ENCODE measurements at places on chromosomes 7 and 10.

GRCh38 chr10:93938140-93938539, 44.4 kb downstream of the SLC35G1 start:
- DNase-seq = no peak

DNA sequence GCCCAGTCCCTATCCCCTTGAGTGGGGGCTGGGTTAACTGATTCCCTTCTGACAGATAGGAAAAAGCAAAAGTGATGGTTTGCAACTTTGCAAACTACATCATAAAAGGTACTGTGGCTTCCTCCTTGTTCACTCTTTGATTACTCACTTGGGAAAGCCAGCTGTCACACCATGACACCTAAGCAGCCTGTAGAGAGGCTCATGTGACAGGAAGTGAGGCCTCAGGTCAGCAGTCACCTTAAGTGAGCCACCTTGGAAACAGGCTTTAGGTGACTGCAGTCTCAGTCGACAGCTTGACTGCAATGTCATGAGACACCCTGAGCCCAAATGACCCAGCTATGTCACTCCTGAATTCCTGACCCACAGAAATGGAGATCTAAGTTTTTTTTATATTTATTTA, 4.3 kb upstream of the CHCHD2 start:
- no peak for DNase-seq

GRCh38 chr7:1030444-1031070, 13.8 kb upstream of the GPR146 start:
- no peak for DNase-seq

DNA sequence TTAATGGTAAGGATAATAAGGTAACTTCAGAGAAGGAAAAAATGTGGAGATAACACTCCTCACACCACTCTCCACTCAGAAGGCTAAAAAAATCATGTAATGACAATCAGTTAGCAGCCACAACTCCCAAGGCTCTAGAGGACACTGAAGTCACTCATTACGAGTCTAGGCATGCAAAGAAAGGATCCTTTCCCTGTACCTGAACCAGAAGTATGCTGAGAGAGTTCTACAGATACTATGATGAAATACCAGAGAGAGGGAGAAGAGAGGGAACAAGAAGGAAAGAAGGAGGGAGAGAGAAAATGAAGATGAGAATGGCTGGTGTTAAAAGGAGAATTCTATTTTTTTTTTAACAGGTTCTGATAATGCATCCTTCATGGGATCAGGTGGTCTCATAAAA, 224.3 kb upstream of the PLXNA4 start:
- DNase-seq = no peak

- no peak for DNase-seq
Measured at GRCh38 chr10:88221010-88221973, 357.9 kb downstream of the PTEN start.

Data from NCI-H2081 treated with DMSO at 0.1 percent for 48 hours (cell line).